IMR-90 (cell line): ENCODE measurements at places on chromosomes 6 and 20. TPM values are rescaled to one million over a fixed set of nuclear protein-coding genes. Genes with fewer than 3 reads are reported as not detected.

SLC23A2 gene
- 10.2 and 11.1 TPM in 2 replicates for total RNA-seq

CCDC28A gene
- total RNA-seq, result 6.8 and 8.9 TPM in 2 replicates

EPPIN gene
- not detected in 2 replicates for total RNA-seq

PAX1 gene
- not detected in 2 replicates for total RNA-seq

FAM209A gene
- total RNA-seq, result 0.18 TPM in 1 of 2 replicates, not detected in the other

APOBEC2 gene
- total RNA-seq, result not detected in 2 replicates

PRKN gene
- 0.18 and 0.28 TPM in 2 replicates for total RNA-seq

NFKBIL1 gene
- total RNA-seq, result 10.0 and 10.8 TPM in 2 replicates

MOXD1 gene
- total RNA-seq, result 10.0 and 10.6 TPM in 2 replicates

TP53TG5 gene
- not detected in 2 replicates for total RNA-seq

EPHA7 gene
- not detected in 2 replicates for total RNA-seq

VSTM2L gene
- under 0.01 and 0.18 TPM in 2 replicates for total RNA-seq

PPP2R5D gene
- total RNA-seq, result 60.5 and 68.8 TPM in 2 replicates

PTPRT gene
- total RNA-seq, result not detected in 2 replicates

SMPDL3A gene
- 9.7 and 9.9 TPM in 2 replicates for total RNA-seq

SAPCD1 gene
- not detected in 2 replicates for total RNA-seq

RNF217 gene
- 16.7 and 20.4 TPM in 2 replicates for total RNA-seq

NR2E1 gene
- not detected in 2 replicates for total RNA-seq

GPX5 gene
- total RNA-seq, result not detected in 2 replicates

DUSP15 gene
- total RNA-seq, result not detected in 2 replicates

CDH26 gene
- total RNA-seq, result not detected in 2 replicates

C6orf15 gene
- not detected in 2 replicates for total RNA-seq

TAP2 gene
- 6.6 and 8.1 TPM in 2 replicates for total RNA-seq

BCAS1 gene
- under 0.01 TPM in 2 replicates for total RNA-seq

C6orf132 gene
- 0.72 and 1.1 TPM in 2 replicates for total RNA-seq
